Stimulated activated CD4-positive, alpha-beta T cell treated with anti-CD3 and anti-CD28 coated beads, TNF-alpha, amount 100 ng/mL, for 1 hour (primary cell): ENCODE measurements at places on chromosomes 7 and 10.
A peak's percentile ranks its signal among the peaks of the same experiment; 100 is the strongest.

GRCh38 chr7:139118234-139118804, 8.8 kb upstream of the ZC3HAV1 start:
- DNase-seq: no peak

DNA sequence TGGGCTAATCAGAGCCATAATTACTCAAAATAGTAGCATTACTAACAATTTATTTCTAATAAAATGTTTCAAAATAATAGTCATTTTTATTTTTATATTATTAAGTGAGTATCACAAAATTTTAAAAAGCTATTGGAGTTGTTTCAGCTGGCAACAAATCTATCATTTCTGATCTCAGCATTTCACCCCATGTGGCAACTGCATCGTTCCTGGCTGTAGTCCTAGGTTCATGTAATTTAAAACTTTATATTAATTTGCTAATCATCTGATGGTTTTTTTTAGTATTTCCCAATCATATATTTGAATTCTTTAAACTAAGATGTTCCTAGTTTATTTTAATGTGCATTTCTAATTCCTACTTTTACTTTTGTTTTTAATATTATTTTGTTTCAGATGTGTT, 293.0 kb upstream of the AKR1E2 start:
- DNase-seq: no peak

DNA sequence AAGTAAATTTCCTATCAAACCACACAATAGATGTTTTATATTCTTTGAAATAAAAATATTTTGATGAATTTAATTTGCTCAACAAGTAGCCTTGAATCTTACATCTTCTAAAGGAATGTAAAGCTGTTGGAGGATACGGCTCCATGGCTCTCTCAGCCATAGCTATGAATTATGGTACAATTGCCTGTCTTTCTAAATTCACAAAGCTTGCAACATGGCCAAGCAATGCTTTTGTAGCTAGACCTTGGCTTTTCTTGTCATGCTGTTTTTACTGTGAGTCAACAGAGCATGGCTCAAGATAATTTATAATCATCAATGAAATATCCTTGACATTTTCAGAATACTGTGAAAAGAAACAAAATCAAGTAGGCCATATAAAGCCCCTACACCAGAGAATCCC, 286.7 kb downstream of the CACNA2D1 start:
- DNase-seq: no peak

DNA sequence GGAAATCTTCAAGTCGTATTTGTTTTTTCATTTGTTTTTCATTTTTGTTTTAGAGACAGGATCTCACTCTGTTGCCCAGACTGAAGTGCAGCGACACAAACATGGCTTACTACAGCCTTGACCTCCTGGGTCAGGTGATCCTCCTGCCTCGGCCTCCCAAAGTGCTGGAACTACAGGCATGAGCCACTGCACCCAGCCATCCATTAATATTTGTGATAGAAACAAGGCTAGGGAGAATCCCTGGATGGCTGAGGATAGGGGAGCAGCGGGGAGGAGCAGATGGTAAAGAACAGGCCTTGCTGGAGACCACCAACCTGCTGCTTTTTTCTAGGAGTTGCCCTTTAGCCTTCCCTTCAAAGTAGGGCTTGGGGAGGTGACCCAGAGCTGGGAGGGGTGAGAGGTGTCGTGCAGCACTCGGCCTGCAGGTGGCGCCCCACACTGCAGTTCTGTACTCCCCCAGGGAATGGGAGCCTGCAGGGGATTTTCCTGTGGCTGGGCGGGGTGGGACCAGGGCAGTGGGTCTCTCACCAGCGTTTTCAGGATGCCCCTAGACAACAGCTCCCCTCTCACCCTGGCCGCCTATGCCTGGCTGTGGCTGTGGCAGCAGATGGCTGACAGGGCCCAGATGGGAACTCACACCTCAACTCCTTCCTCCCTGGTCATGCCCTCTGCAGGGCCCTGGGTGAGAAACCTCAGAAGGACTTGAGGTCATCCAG, 12.6 kb upstream of the CDH23 start:
- DNase-seq: peak; percentile 13

- no peak for DNase-seq
Observed at GRCh38 chr10:93746844-93747284, 10.9 kb upstream of the LGI1 start.

DNA sequence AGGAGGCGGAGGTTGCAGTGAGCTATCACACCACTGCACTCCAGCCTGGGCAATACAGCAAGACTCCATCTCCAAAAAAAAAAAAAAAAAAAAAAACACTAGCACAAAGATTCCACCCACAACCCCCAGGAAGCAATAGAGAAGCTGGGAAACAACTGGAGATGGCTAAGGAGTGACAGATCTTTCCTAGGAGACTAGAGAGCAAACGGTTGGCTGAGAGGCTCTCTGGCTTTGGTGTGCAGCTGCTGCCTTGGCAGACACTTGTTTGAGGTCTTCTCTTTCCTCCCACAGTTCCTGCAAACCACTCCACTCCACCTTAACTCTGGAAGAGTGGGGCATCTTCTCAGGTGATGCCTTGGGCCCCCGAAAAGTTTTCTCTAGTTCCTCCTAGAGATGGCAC, 78.5 kb upstream of the LANCL2 start:
- no peak for DNase-seq

- DNase-seq: no peak
Observed at GRCh38 chr7:43834463-43835251, 34.7 kb downstream of the MRPS24 start.

DNA sequence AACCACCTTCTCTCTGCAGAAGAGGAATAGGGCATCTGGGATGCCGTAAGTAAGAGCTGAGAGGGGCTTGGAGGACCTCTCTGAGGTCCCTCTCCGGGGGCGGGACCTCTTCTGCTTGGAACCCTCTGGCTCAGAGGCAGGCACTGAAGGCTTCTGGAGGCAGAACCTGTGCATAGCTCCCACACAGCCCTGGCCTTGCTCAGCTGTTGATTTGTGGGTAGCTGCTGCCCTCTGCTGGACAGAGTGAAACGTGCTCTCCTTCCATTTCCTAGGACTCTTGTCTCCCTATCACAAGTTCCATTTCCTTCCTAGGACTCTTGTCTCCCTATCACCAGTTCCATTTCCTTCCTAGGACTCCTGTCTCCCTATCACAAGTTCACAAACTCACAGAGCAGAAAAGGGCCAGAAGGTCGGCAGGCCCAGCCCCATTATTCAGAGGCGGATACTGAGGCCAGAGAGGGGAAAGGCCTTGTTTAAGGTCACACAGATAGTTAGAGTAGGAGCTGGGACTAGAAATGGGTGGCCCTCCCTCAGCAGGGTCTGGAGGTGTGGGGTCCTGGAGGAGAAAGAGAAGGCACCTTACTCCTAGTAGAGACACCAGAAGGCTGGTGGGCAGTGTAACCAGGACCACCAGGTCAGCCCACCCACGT, 30.3 kb upstream of the GARS1 start:
- DNase-seq: peak; percentile 17

- DNase-seq: no peak
Observed at GRCh38 chr10:45454859-45455258, 80.8 kb downstream of the ALOX5 start.
